ENCODE measurements at places on chromosomes 7 and 10.

DNA sequence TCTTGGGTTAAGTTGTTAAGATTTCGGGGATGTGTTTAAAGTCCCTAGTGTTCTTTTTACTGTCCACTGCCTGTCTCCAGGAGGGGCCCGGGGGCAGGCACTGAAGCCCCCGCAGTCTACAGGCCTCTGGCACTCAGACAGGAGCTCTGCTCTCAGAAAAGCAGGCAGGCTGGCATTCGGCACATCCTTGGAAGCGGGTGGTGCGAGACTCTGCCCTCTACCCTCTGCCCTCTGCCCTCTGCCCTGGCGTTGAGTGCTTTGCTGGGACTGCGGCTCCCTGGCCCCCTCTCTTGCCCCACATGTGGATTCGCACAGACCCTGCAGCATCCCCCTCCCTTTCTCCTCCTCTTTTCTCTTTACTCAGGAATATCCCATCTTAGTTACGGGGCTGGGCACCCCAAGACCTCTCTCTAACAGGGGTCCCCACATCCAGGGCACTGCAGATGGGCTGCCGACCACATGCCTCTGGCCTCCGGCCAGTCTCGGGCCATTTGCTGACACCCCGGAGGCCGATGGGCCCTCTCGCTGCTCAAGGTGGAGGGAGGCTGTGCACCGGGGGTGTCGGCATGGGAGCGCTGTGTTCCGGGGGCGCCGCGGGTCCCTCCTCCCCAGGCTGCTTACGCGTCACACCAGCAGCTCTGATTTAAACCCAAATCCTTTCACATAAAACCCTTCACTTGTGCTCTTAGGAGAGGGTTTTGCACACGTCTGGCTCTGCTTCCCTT lies 479.9 kb downstream of the DNAJB6 start:
- no peak for DNase-seq

- DNase-seq, result no peak
Measured at GRCh38 chr10:127067542-127068194, 128.7 kb downstream of the INSYN2A start.

DNA sequence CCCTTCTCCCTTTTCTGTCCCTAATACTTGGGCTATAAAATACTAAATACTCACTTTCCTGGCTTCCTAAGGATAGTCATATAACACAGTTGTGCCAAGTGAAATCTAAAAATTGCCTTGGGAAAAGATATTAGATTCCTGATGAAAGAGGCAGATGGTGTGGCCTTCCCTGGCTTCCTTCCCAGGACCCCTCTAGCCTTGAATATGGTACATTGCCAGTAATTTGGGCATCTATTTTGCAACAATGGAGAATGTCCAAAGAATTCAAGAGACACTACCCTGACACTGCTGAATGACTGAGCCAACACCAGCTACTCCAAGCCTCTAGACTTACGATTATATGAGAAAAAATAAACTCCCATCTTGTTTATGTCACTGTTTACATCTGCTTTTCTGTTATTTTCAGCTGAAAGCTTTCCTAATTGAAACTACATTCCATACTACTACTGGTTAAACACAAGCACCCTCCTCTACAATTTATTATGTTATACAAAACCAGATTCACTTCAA lies 17.9 kb downstream of the COPG2 start:
- no peak for DNase-seq

DNA sequence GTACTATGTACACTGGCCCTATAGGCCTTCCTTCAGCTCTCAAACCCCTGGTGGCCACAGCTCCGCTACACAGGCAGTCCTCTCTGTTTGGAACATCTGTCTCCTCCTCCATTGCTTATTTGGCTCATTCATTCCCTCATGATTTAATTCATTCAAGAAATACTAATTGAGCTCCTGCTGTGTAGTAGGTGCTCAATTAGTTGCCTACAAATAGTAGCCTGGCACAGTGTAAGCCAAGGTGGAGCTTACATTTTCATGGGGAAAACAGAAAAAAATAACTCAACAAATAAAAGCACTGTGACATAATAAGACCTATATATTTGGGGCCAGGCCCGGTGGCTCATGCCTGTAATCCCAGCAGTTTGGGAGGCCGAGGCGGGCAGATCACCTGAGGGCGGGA lies 3.4 kb upstream of the FIS1 start:
- DNase-seq, result no peak

- DNase-seq, result peak; percentile 57
Measured at GRCh38 chr7:30285536-30286284, 1.3 kb downstream of the ZNRF2 start.

DNA sequence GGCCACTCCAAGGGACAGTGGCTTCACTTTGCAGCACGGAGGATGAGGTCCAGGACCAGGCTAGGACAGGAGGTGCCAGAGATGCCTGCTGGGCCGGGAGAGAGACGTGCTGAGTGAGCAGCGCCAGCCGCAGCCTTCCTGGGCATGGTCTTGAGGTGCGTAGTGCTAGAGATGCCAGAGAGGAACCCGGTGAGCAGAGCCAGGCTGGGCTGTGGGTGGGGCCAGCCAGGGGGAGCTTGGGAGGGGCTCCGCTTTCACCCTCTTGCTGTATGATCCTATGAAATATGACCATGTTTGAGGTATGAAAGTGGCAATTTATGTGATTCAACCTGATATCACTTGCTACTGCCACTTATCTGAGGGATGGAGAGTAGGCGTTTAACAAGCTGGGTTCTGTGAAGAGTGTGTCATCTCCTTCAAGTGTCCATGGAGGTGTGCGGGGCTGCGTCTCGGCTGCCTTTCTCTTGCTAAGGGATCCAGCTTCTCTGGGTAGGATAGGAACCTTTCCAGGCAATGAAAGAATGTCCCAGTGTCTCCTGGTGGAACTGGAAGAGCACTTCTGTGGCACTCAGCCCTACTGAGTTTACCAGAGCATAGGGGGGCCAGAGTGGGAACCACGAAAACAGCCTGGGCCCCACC lies 518.4 kb upstream of the FOXK1 start:
- DNase-seq, result no peak

GRCh38 chr7:116408166-116408565 lies 91.4 kb upstream of the CAV2 start:
- no peak for DNase-seq

DNA sequence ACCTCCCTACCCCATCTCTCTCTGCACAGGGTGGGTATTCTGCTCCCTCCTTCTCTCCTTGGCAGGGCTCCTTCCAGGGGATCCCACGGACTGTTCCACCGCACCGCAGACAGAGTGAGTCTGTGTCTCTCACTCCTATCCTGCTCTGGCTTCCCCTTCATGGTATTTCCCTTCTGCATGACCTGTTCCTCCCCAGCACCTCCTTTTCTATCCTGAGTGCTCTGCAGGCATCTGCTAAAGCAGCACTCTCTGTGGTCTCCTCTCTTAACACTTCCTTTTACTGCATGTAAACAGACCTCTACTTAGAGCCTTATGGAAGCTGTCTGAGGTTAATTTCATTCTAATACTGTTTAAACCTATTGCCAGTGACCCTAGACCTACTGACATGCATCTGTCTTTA lies 171.5 kb downstream of the CCSER2 start:
- no peak for DNase-seq

DNA sequence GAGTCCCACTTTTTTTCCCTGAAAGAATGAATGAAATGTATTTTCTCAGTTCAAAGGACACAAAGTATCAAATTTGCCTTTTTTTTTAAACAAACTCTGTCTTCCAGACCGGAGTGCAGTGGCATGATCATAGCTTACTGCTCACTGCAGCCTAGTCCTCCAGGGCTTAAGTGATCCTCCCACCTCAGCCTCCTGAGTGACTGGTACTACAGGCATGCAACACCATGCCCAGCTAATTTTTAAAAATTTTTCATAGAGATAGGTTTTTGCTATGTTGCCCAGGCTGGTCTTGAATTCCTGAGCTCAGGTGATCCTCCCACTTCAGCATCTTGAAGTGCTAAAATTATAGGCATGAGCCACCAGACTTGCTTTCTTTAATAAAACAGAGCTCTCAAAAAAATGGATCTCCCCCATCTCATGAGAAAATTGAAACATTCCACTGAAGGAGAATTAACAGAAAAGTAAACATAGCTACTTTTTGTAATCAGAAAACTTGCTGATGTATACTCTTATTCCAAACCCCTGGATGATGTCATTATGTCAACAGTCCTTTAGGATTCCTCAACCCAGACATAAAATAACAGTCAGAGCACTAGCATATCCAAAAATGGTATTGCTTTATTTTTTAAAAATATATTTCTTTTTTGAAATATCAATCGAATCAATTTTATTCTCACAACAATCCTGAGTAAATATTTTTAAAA lies 12.3 kb upstream of the TRDMT1 start:
- peak; percentile 27 for DNase-seq

- peak; percentile 3 for DNase-seq
Measured at GRCh38 chr10:43078986-43079273, 2.1 kb downstream of the RET start.

- DNase-seq, result no peak
Measured at GRCh38 chr10:48465860-48466521, 138.9 kb downstream of the ARHGAP22 start.

DNA sequence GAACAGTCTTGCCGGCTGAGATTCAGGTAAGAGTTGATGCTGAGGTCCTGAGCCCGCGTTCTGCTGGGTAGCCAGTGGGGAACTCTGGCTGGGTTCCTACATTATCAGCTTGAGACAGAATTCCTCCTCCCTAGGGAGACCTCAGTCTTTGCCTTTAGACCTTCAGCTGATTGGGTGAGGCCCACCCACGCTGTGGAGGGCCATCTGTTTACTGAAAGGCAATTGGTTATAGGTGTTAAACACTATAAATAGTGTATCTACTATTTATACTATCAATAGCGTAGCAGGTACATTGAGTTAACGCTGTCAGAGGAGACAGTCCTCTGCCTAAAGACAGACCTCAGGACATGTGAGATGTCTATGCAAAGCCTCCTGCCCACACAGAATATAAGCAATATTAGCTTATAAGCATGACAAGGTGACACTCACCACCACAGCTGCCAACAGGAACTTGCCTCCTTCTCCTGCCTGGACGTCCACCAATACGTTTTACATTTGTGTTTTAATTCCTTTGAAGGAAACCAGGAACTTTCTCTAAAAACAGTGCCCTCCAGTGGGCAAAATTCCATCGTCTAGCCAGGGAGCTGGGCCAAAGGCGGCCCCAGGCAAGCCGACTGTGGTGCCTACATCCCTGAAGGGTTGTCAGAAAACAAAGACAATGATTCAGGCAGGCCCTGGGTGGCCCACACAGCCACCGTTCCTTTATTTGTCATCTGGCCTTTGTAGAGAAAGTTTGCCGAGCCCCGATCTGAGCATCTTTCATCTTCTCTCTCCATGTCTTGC lies 58.8 kb downstream of the INSIG1 start:
- DNase-seq, result no peak

GRCh38 chr7:112023786-112024185 lies 182.4 kb downstream of the DOCK4 start:
- peak; percentile 17 for DNase-seq

DNA sequence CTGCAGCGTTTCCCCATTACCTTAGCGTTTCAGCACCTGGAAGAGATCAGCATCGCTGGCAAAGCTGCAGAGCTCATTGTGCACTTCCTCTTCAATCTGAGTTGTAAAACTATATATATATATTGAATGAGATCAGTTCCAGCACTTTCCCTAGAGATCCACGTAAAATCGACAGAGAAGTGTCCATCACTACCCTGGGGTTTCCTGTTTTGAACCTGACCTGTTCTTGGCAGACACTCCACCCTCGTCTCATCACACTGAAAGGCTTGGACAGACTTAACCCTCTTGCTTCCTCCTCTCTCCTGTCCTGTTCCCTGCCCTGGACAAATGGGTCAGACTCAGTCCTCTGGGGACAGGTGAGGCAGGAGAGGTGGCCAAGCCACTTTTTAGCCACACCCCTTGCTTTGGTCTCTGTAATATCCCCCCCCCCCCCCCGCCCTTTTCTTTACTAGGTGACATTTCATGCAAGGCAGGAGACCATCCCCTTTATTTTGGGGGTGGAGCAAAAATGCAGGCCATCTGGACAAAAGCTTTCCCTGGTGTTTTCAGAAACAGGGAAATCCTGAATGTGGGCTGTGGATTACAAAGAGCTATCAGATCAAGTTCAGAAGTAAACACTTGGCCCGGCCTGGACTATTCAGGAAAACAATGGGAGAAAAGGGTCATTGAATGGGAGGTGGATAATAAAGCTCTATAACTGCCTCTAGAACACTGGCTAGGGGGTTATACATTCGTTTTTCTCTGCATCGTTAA lies 83.7 kb upstream of the KDM7A start:
- no peak for DNase-seq

- no peak for DNase-seq
Measured at GRCh38 chr10:84538036-84538435, 209.6 kb downstream of the CCSER2 start.

- no peak for DNase-seq
Measured at GRCh38 chr10:125824736-125825135, 1.4 kb downstream of the BCCIP start.

DNA sequence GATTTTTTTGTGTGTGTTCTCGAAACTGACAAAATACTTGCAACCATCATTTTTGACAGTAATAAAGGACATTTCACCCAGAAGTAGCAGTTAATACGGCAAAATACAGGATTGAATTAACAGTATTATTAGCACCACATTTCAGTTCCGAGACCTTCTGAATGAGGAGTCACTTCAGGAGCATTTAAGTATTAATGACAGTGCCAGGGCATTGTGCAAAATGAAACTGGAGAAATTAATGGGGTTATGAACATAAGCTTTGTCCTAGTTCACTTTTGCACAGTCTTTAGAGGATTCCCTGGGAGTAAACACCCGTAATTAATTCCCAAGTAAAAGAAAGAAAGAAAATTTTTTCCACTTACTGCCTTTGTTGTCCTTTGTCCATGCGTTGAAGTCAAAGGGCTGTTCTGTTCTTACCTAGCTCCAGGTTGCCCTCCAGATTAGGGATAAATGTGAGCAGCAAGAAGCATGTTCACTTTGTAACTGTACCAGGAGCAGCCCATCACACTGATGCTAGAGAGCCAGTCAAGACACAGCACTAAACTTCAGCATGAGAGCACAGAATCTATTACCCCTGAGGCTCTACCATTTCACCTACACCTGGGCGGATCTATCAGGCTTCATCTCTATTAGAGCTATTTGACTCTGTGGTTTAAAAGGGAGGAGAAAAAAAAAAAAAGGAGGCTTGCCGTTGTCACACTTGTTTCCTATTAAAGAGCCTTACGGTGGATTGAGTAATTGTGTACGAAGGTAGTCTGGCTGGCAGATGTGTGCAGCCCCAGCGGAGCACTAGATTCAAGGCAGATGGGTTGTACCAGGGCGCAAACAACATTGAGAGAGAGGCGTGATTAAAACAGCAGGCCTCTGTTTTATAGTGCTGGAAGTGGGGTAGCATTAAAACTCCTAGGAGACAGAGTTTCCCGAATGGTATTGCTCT lies 297.8 kb upstream of the SEMA3A start:
- DNase-seq, result no peak

All from fibroblast of the aortic adventitia (primary cell).